ENCODE measurements at places on chromosomes 11 and 22.
A peak's percentile ranks its signal among the peaks of the same experiment; 100 is the strongest.

GRCh38 chr11:47348131-47348802 is 4.2 kb downstream of the MYBPC3 start:
- no peak for DNase-seq

DNA sequence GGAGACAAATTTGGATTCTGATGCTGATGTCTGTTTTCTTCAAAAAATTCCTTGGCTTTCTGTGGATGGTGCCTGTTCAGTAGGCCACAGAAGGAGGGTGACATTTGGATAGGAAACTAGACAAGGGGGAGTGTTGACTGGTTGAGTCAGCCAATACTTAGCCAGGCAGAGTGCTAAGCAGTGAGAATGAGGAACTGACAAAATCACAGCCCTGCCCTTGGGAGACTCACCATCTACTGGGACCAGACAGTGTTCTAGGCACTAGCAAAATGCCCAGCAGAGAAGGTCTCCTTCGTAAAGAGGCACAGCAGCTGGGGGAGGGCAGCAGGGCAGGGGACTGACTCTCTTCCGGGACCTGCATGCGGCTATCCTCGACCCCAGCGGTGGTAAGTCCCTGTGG is 190.2 kb downstream of the DSCAML1 start:
- DNase-seq = no peak

GRCh38 chr22:32985899-32986765 is 72.0 kb downstream of the SYN3 start:
- DNase-seq = no peak

- DNase-seq = no peak
Observed at GRCh38 chr22:42528591-42529307, 9.2 kb upstream of the RRP7A start.

- no peak for DNase-seq
Observed at GRCh38 chr11:94792451-94792850, 24.3 kb downstream of the AMOTL1 start.

- DNase-seq = no peak
Observed at GRCh38 chr11:1028616-1029015, 7.9 kb downstream of the MUC6 start.

DNA sequence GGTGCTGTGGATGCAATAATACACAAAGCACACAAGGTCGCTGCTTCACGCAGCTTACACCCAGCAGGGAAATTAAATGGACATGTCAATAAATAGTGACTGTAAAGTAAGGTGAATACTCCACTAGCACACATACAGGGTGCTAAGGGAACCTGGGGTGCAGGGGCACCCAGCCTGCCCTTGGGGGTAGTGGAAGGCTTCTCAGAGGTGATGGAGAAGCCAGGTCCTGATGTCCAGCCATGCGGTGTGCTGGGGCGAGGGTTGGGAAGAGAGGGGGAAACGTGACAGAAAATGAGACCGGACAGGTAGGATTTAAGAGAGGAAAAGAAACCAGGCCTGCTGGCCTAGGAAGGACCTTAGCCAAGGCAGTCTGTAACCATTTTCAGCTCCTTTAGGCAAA is 200.5 kb downstream of the GRIK4 start:
- no peak for DNase-seq

- no peak for DNase-seq
Observed at GRCh38 chr11:47649276-47649675, 6.9 kb upstream of the MTCH2 start.

- no peak for DNase-seq
Observed at GRCh38 chr11:119663279-119663678, 65.7 kb downstream of the NECTIN1 start.

- DNase-seq = no peak
Observed at GRCh38 chr11:34605481-34606325, 15.2 kb upstream of the EHF start.

DNA sequence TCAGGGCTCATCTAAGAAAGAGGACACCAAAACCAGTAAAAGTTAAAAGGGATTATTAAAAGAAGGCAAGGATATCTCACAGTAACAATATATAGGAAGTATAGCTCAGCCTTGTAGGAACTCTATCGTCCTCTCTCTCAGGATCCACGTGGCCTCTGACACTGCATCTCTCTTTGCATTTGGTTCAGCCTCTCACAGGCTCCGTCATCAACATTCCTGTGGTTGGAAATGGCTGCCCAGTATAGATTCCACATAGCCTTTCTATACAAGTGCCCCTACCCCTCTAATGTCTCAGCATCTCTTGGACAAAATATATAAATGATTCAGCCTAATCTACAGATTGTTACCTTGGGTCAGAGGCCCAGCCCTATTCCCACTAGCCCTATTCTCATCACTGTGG is 101.3 kb upstream of the DBX1 start:
- DNase-seq = no peak

DNA sequence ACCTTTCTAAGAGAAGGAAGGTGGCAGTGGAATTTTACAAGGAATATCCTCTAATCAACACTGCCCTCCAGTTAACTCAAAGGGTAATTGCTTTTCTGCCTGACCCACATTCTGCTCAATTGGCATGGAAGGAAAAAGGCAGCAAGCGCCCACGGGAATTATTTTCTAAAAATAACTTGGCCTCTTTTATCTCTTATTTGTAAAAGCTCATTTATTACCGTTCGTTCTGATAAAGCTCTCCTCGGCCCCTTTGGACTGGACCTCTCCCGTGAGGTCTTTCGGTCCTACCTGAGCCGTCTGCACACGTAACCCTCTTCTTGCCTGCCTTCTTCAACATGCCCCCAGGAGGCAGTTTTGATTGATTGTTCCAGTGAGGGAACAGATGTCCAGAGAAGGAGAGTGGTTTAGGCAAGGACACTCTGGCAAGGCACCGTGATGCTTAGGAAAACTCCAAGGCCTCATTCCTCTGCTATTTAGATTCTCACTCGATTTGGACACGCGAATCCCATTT is 53.2 kb upstream of the CRTAM start:
- DNase-seq = peak; percentile 79

- DNase-seq = no peak
Observed at GRCh38 chr22:47586038-47586437, 823.6 kb downstream of the TBC1D22A start.

- DNase-seq = no peak
Observed at GRCh38 chr11:84580428-84580827, 1046.7 kb downstream of the DLG2 start.

- DNase-seq = no peak
Observed at GRCh38 chr11:96841792-96842191, 452.0 kb downstream of the JRKL start.

DNA sequence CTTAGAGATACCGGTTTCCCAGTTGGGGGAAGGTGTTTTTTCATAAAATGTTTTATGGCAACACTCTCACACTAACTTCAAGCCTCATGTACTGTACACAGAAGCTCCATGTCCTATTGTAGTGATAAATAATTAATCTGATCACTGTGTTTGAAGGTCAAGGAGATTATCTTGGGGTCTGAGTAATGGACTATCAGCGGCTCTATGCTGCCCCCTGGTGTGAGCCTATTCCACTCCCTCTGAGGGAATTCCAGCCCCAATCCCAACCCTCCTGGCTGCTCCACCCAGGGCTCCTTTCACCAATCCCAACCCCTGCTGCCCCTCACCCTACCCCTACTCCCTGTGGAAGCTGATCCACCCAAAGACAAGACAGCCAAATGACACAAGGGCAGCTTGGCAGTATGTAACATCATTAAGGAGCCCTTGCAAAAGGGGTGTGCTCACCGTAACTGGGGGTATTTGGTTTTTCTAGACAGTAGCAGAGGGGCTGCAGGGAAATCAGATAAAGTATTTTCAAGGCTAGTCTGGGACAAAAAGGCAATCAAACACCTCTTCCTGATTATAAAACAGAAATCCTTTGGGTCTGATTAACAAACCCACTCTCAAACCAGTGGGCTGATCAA is 22.3 kb downstream of the HPS4 start:
- DNase-seq = no peak

GRCh38 chr11:46285173-46285572 is 7.7 kb downstream of the CREB3L1 start:
- no peak for DNase-seq

- DNase-seq = no peak
Observed at GRCh38 chr11:86800076-86800959, at the start of gene PRSS23. PRSS23 (plus strand) TSS chr11:86800542; CDS start chr11:86807644, 7,102 bp downstream.

GRCh38 chr22:35538801-35539321 is 1.8 kb upstream of the RASD2 start:
- no peak for DNase-seq

DNA sequence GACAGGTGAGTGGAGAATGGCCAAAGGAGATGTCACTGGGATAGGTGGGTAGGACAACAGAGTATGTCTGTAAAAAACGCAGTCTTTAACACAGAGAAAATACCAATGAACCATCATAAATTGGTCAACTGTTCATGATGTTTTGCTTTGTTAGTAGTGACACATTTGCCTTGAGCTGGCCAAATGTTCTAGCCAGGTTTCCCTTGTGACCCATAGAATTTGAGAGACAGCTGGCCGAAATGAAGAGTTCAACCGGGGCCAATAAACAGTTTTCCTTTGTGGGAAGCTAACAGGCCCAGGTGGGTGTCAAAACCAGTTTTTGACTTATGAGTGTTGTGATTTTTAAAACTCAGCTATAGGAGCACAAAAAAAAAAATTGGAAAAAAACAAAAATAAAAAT is 116.6 kb upstream of the BID start:
- no peak for DNase-seq

GRCh38 chr22:42742940-42743339 is 22.3 kb upstream of the A4GALT start:
- no peak for DNase-seq

DNA sequence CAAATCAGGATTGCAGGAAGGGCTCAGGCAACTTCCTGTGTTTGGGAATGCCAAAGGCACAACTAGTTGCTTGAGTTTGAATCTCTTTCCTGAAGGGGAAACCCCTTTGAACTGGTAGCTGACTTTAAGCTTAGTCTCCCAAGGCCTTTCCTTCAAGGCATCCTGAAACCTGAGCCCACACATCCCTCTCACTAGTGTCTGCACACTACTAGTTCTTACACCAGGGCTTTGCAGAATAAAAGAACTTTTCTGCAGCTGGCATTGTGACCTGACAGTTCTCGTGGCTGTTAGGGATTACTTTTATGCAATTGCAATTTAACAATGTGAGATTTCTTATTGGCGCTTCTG is 95.4 kb downstream of the EXT2 start:
- no peak for DNase-seq

- DNase-seq = no peak
Observed at GRCh38 chr11:99238401-99238800, 217.7 kb downstream of the CNTN5 start.

- no peak for DNase-seq
Observed at GRCh38 chr11:70525006-70525405, 126.7 kb downstream of the CTTN start.

DNA sequence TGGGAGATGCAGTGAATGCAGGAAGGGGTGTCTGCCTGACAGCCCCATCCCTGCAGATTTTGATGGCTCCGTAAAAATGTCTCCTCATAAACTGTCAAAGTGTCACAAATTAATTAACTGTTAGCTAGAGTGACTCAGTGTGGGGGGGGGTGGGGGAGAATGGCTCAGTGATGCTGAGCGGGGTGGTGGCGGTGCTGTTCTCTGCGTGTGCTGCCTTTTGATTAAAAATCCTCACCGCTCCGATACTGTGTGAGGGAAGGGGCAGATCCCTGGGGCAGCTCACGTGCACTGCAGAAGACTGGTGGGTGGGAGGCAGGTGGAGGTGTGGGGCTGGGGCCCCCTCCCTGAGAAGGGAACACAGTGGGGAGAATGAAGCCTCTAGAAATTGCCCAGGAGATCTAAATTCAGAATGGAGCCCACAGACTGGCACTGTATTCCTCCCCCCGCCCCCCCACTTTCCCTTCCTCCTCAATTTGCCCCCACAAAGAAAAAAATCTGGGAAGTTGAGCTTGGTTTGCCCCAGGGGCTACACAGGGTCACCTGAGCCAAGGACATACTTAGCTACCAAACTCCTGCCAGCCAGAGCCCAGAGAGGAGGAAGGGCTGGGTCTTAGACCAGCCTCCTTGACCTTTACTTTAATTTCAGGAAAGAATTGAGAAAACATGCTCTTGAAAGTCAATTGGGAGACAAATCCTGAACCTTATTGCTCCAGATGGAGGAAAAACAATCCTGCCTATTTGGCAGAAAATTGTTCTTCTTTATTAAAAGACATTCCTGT is 39.8 kb downstream of the DRD2 start:
- no peak for DNase-seq

DNA sequence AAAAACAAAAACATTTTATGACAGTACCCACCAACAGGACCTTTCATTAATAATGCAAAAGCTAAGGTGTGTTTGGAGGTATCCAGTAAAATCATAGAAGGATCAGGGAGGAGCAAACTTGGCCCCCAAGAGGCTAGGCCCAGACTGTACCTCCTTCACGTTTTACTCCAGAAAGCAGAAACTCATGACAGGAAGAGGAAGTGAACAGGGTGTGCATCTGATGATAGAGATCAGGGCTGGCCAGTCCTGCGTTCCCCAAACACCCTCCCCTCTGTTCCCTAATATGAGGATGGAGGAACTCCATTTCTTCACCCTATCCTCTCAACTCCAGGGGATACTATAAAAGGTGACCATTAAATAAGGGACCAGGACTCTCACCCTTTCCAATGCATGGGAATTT is 10.2 kb upstream of the MS4A12 start:
- DNase-seq = no peak

DNA sequence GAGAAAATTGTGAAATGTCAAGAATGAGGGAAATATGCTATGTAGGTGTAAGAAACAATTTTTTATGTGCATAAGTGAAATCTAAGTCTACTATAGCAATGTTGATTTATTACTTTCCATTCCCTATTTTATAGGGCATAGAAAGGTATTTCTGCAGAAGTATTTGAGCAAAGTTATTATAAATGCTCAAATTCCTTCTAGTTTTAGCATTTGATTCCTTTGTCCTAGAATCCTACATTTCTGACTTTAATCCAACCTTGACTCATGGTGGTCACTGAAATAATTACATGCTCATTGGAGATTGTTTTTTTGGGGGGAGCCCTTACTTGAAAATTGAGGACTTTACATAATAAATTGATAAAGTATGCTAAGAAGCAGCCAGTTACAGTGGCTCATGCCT is 716.6 kb upstream of the LUZP2 start:
- DNase-seq = no peak
